Activated CD4-positive, alpha-beta T cell treated with anti-CD3 and anti-CD28 coated beads, Interleukin-2, amount 50 U/mL, for 4 hours (primary cell): ENCODE measurements at places on chromosomes 12 and 14.

DNA sequence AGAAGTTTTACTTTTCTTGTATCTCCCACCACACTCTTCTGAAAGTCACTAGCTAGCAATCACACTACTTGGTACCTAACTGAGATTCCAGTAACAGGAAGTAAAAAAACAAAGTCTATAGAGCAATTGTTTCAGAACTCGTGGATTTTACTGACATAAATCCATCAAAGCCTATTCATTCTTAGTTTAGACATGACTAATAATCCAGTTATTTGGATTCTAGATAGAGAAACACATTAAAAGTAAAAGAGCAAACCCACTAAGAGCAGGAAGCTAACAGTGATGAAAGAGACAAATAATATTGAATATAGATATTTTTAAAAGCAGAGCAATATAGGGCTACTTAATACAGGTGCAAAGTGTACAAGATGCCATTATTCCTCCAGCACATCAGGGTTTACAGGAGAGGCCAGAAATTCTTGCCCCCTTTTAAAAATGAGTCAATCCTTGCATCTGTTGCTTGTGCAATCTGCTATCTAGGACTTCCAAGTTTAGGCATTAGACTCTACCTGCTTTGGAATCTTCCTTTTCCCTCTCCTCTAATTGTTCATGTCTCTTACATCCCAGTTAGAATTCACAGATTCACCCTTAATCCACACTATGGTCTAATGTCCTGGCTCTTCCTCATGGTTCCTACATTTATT is 6.0 kb downstream of the HEATR5A start:
- no peak for DNase-seq

GRCh38 chr12:117046011-117046369 is 53.2 kb downstream of the TESC start:
- DNase-seq = no peak

DNA sequence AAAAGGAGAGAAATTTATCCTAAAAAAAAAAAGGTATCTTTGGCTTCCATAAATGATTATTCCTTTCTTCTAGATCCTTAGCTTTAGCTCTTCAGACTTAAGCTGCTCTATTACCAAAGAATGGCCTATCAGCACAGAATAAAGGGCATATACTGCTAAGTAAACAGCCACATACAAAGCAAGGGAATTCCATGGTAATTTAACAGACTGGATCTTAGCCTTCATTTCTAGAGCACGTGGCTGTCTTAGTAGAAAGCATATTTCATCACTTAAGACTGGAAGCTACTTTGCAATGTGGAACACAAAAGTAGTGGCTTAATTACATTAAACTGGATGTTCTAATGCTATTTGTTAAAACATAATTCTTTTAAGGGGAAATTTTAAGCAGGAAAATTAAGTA is 23.1 kb downstream of the TMED10 start:
- no peak for DNase-seq

DNA sequence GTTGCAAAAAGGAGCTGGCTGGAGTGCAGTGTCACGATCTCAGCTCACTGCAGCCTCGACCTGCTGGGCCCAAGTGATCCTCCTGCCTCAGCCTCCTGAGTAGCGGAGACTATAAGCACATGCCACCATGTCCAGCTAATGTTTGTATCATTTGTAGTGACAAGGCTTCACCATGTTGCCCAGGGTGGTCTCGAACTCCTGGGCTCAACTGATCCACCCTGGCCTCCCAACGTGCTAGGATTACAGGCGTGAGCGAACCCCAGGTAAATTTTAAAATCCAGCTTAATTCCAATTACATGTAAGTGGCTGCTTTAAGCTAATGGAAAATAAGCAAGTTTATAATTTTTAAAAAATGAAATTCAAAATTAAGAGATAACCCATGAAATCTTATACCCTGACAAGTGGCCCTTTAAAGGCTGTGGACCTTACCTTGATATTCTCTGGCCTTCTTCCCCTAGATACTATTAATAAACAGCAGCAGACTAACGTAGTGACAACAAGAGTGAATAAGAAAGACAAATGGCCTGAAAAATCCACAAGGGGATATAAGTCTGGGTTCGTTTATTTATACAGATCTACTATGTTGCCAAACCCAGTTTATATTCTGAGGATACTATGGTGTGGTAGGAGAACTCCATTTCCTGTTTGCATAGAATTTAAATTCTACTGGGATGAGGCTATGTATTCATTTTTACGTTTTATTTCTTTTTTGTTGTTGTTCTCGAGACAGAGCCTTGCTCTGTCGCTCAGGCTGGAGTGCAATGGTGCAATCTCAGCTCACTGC is 25.6 kb upstream of the SLC2A3 start:
- no peak for DNase-seq

- DNase-seq = no peak
Measured at GRCh38 chr14:79740066-79740601, 471.2 kb downstream of the DIO2 start.

GRCh38 chr12:95118138-95118787 is 44.8 kb upstream of the NR2C1 start:
- DNase-seq = no peak
